NCI-H510A treated with DMSO at 0.1 percent for 48 hours (cell line): ENCODE measurements at places on chromosomes 4 and X.

DNA sequence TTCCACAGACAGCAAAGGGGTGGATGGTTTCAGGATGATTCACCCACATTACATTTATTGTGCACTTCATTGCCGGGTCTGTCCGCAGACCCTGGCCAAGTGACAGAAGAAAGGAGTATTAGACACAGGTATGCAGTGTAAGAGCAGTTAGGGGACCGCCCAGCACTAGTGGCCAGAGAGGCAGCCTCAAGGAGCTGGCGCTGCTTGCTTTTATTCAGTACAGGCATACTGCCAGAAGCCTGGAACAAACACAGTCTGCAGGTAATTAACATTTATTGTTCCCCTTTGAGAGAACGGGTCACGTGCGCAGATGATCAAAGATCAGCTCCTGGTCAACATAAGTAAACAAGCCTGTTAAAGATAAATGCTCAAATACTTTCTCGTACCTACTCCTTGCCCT lies 1639.0 kb upstream of the IGFBP7 start:
- DNase-seq = peak; percentile 52

DNA sequence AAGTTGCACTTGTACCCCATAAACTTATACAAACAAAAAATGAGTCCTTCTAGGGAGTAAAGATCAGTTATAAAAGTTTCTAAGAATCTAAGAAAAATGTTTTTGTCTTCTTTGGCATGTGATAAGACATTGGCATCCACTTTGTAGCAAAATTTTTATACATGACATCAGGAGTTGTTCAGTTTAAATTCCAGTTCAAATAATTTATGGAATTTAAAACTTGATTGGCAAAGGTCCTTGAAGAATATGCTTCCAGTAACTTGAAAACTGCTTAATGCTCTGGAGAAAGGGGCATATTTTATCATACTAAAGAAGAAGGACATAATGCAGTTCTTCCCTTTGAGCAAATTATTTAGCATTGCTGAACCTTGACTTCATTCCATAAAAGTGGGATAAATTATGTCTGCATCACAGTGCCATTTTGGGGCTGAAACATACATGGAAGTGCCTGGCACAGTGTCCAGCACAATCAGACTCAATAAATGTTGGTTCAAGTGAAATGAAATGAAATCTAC lies 163.3 kb upstream of the IL15 start:
- no peak for DNase-seq

- DNase-seq = no peak
Observed at GRCh38 chr4:3816256-3816825, 50.2 kb downstream of the ADRA2C start.

DNA sequence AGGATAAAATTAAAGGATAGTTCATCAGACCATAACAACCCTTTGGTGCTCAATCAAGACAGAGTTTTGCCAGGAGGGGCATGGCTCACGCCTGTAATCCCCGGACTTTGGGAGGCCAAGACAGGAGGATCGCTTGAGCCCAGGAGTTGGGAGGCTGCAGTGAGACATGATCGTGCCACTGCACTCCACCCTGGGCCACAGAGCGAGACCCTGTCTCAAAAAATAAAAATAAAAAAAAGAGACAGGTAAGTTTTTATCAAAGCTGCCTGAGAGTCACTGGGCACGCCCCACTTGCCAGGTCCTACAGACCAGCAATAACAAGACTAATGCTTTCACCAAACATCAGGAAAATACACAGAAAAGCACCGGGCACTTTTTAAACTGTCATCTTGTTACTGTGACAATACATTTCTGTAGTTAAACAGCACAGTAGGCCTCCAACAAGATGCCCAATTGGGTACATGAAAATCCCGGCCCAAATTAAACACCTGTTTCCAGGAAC lies 765 bp downstream of the CFAP97 start:
- no peak for DNase-seq

DNA sequence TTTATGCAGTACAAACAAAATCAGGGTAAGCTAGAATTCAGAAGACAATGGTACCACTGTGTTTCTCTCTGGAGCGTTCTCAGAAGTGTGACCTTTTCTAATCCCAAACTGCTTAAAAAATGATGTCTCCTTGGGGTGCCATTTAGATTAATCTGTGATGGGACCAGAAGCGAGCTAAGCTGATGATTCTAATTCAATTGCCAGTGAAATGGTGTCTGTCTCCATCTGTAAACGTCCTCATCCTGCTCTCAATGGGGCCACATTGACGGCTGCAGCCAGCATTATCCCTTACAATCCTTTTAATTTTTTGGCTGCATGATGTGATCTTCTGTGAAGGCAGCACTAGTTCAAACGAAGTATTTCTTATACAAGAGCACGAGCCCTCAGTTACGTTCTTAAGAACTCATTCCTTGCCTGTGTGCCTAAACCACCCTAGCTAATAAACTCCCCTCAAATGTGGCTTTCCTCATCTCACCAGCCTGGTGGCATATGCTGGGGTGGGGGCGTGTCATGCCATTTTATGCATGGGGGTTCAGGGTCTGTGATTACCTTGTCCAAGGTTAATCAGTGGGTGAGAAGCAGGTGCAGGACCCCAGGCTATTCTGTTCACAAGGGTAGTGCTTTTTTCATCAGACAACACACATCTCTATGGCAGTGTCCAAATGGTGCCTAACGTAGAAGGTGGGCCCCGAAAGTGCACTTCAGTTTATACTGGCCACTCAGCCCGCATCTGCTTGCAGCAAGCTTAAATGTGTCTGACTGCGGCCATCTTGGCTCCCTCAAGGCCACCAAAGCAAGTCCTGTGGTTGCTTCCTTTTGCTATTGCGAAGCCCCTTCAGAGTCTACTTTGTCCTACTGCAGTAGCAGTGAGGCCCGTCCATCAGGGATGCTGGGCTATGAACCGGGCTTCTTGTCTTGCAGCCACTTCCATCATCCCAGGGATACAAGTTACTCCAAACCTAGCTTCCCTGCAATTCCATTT lies 45.7 kb upstream of the SLC2A9 start:
- DNase-seq = no peak

- no peak for DNase-seq
Observed at GRCh38 chrX:132025041-132025440, 1.9 kb downstream of the STK26 start.

- no peak for DNase-seq
Observed at GRCh38 chrX:109719264-109719663, 13.8 kb downstream of the ACSL4 start.

DNA sequence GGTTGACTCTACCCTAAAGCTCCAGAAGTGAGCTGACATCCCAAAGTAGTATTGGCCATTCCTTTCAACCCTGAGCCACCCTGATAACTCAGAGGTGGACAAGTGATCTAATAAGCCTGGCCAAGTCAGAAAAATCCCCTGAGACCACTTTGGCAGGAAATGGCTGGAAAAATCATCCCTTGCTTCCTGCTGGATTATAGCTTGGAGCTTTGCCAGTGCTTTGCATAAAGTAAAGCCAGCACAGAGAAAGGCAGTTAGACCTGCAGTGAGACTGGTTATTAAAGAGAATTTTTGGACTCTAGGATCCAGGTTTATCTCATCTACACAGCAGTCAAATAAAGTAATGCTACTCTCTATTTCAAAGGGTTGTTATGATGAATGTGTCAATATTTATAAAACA lies 6.4 kb downstream of the CXCL3 start:
- no peak for DNase-seq

GRCh38 chrX:39796856-39797255 lies 300.9 kb downstream of the BCOR start:
- no peak for DNase-seq
